ENCODE measurements at places on chromosomes 13 and 19.

DNA sequence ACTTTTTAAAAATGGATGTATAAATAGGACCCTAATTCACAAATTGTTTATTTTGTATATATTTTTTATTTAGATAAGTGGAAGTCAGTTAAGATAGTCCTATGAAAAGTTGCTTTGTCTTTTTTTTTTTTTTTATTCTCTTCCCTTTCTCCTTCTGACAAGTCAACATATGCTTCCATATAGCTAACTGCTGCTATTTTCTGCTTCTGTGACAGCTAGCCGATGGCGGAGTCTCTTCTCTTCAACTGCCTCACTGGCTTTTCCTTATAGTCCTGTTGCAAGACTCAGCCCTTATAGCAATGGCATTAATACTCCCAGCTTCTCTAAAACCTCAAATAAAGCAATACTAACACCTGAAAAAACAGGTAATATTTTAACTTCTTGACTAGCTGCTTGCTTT, 45.3 kb downstream of the SLAIN1 start:
- no peak for DNase-seq

GRCh38 chr19:41870401-41870873, 6.6 kb upstream of the CD79A start:
- DNase-seq, result no peak

GRCh38 chr13:23460309-23460708, 26.8 kb upstream of the SACS start:
- no peak for DNase-seq

- DNase-seq, result no peak
Observed at GRCh38 chr19:51458899-51459505, 748 bp upstream of the SIGLEC8 start.

DNA sequence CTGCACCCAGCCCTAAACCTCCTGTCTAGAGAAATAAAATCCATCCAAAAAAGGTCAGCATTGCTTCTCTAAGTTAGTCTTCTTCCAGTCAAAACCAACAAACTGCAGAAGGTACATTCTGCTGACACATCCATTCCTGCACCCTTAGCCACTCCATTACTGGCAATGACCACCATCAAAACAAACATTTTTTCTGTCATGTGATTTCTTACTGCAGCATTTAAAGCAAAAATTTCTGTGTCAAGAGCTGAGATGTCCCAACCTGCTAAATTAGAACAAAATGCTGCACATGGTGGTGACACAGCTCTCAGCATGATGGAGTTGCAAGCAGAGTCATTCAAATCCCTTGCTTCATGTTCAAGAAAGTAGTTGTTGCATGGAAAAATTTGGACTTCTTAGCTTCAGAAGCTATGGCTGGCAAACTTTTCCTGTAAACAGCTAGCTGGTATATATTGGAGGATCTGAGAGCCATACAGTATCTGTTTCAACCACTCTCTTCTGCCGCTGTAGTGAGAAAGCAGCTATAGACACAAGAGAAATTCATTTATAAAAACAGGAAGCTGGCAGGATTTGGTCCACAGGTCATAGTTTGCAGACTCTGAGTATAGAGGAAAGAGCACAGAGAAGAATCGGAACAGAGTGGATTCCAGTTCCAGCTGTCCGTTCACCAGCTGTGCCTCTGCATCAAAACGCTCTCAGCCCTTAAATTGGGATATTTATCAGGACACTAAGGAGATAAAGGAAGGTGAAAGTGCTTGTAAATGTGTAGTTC, 17.4 kb downstream of the RUBCNL start:
- no peak for DNase-seq

- DNase-seq, result peak; percentile 22
Observed at GRCh38 chr13:80400164-80400864, 59.4 kb upstream of the SPRY2 start.

GRCh38 chr19:43643326-43643725, 3.7 kb upstream of the CADM4 start:
- no peak for DNase-seq

DNA sequence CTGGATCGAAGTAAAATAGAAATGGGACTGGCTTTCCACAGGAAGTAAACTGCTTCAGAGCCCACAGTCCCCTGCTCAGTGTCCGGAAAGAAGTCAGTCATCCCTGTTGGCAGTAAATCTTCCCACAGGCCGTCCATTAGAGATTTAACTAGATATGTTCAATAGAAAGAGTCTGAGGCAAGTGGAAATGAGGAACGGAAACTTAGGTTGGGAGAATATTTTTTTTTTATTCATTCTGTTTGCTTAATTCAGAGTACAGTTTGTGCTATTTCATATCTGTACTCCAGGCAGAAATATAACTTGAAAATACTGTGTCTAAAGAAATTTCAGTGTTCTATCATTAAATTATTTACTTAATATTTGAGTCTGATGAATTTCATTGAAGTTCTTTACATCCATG, 22.7 kb downstream of the SLC25A15 start:
- no peak for DNase-seq

- no peak for DNase-seq
Observed at GRCh38 chr13:58434943-58435342, 803.4 kb downstream of the PCDH17 start.

DNA sequence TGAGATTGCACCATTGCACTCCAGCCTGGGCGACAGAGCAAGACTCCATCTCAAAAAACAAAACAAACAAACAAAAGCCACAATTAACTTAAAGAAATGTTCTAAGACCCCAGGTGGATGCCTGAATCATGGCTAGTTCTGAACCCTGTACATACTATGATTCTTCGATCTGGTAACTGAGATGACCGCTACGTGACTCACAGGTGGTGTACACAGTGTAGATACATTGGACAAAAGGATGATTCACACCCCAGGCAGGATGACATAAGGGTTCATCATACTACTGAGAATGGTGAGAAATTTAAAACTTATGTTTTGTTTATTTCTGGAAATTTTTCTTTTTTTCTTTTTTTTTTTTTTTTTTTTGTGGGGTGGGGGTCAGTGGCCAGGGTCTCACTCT, 6.5 kb downstream of the ZNF426 start:
- DNase-seq, result no peak

- no peak for DNase-seq
Observed at GRCh38 chr13:110322828-110323171, 15.7 kb downstream of the COL4A2 start.

- no peak for DNase-seq
Observed at GRCh38 chr13:95540888-95541287, 11.6 kb upstream of the CLDN10 start.

- no peak for DNase-seq
Observed at GRCh38 chr13:81382246-81382645, 1041.3 kb upstream of the SPRY2 start.

GRCh38 chr13:22960827-22961226, 220.0 kb upstream of the SGCG start:
- DNase-seq, result no peak

- DNase-seq, result no peak
Observed at GRCh38 chr19:10118960-10119359, 739 bp downstream of the EIF3G start.

DNA sequence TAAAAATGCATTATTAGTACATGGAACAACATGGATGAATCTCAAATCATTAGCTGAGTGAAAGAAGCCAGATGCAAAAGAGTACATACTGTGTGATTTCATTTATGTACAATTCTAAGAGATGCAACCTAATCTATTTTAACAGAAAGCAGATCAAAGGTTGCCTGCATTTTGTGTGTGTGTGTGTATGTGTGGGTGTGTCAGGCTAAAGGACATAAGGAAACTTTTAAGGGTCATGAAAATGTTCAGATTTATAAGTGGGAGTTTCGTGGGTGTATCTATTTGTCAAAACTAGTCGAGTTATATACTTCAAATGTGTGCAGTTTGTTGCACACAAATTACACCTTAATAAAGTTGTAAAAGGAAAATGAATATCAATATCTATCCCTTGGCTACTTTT, 17.9 kb upstream of the NEK3 start:
- no peak for DNase-seq

DNA sequence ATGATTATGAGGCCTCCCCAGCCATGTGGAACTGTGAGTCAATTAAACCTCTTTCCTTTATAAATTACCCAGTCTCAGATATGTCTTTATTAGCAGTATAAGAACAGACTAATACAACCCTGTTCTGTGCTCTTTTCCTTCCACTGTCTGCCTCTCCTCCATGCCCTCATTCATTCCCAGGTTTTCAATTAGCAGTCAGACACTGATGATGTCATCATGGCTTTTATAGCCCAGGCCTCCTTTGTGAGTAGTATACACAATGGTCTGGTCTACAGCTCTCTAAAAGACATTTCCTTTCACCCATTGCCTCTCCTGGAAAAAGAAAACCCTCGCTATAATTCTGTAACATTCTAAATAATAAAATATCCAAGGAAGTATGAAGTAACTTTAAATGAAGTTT, 25.5 kb downstream of the FGF14 start:
- no peak for DNase-seq

DNA sequence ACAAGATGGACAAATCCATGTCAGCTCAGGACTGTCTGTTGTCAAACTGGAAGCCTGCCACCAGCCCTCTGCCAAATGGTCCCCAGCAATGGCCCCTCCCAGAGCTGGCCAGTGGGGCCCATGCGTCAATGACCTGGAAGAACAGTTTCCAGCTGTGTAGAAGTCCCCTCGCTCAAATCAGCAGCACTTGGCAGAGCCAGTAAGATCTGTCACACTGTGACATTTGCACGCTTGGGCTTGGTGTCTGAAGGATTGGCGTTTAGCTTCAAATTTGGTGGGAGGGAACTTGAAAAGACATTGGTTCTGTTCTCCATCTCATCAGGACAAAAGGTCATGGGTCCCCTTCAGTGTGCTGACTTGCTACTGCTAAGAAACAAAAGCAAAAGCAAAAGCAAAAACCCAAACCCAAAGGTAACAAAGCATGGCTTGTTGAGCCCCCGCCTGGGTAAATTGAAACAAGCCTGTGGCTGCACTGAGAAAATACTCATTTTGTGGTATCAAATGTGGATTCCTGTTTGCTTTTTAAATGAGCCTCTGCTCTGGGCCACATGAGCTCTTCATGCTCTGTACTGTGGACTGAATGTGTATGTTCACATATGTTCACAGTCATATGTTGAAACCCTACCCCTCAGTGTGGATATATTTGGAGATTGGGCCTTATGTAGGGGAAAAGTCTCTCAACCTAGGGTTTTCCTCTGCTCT, 253.6 kb upstream of the MAB21L1 start:
- no peak for DNase-seq

DNA sequence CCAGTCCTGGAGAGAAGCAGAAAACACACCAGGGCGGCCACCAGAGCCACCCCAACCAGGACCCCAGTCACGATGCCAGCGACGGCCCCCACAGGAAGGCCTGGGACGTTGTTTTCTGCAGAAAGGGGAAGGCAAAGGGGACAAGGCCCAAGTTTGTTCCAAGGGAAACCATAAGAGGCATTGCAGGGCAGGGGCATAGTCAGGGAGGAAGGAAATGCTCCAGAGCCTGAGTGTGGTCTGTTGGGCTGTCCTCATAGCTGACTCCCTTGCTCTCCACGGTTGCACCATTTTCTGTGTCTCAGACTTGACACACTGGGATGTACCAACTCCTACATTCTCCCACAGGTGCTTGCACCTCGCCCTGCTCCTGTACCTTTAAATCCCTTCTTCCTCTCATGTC, 5.2 kb downstream of the CEACAM4 start:
- no peak for DNase-seq

GRCh38 chr13:26133286-26133685, 81.5 kb upstream of the SHISA2 start:
- no peak for DNase-seq

All from immature natural killer cell (primary cell).